ENCODE measurements at places on chromosomes 11 and 22.

DNA sequence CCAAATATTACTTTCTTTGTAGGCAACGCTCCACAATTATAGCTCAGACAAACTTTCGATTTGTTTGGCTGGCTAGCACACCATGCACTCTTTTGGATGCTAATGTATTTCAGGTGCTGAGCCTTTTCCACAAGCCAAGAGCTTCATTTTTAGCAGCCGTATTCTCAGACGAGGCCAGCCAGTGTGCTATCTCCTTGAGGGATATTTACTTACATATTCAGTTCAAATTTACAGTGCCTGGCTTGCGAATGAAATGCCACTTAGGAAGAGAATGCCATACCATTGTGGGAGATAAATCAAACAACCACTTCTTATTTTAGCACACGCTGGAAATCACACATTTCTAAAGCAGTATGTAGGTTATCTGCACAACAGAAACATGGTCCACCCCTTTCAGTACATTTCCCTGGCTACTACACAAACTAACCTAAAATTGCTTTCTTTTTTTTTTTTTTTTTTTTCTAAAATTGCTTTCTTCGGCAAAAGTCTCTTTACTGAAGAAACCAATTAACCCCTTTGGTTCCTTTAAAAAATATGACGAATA, 236.9 kb downstream of the CADM1 start:
- no peak for DNase-seq

DNA sequence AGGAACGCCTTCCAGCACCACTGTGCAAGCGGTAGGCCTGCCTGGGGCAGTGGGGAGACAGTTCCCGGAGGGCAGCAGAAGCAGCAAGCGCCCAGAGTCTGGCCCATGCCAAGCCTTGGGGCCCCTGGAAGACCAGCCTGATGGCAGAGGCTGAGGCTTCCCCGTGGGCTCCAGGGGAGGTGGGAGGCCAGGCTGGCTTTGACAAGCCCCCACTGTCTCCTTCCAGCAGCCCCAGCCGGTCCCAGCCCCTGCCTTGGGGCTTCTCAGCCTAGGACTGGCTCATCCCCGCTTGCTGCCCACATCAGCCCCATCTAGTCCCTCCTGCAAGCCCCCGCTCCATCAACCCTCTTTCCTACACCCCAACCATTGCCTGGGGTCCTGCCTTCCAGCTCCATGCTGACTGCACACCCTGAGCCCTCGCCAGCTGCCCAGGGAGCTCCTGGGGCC, 46.7 kb downstream of the IGF2 start:
- DNase-seq = no peak

DNA sequence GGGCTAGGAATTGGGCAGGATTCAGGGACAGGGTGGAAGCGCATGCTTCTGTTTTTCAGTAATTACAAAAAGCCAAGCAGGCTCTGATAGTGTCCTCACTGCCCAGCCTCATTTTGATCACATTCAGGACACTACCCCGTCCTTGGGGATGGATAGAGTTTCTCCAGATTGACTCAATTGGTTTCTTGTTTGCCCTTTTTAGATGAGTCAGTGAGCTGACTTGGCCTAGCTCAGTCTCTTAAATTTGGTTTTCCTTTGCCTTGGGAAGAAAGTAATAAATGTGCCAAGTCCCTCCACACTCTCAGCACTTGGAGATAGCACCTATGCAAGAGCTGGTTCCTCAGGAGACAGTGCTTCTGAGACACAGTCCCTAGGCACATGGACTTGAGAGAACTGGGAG, 25.5 kb downstream of the DKK3 start:
- no peak for DNase-seq

GRCh38 chr11:19084661-19085315, 24.3 kb upstream of the MRGPRX2 start:
- no peak for DNase-seq

DNA sequence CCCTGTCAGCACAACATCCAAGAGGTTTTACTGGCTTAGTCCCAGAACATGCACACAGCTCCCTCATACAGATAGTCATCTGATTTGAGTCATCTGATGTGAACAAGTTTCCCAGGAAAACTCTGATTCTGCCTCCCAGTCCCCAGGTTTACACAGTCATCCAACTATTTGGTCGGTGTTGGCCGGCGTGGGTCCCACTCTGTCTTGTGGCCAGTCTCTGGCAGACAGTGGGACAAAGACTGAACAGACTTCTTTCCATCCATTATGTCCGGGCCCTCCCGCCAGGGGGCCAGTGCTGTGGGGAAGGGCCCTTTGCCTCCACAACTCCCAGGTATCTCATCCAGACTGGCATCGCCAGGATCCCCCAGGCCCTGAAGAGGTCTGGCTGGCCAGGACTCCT, 60.0 kb downstream of the BTG4 start:
- no peak for DNase-seq

Measured in midbrain (tissue), 1 donor.